MV-4-11 (cell line): ENCODE measurements at places on chromosomes 1 and 21.

DNA sequence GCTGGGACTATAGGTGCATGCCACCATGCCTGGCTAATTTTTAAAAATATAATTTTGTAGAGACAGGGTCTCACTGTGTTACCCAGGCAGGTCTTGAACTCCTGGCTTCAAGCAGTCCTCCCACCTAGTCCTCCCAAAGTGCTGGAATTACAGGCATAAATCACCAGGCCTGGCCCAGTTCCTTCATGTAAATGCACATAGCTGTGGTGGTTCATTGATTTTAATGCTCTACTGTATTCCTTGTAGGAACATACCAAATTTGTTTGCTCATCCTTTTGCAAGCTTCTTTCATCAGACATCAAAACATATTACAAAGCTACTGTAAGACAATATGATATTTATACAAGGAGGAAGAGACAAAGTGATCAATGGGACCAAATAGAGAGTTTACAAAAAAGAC, 237.5 kb upstream of the ESRRG start:
- no peak for DNase-seq

DNA sequence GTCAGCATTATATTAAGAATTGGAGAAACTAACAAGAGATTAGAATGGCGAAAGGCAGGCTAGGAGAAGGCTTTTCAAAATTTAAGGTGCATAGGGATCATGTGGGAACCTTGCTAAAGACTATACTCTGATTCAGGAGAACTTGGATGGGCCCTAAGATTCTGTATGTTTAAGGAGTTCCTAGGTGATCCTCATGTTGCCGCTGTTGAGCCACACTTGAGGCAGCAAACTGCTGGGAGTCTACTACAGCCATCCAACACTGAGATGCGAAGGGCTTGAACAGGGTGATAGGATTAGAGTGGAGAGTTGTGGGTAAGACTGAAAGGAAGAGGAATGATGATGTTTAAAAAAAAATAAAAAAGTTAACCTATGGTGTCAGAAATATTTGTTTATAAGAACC, 1013.2 kb downstream of the MRPL39 start:
- no peak for DNase-seq

DNA sequence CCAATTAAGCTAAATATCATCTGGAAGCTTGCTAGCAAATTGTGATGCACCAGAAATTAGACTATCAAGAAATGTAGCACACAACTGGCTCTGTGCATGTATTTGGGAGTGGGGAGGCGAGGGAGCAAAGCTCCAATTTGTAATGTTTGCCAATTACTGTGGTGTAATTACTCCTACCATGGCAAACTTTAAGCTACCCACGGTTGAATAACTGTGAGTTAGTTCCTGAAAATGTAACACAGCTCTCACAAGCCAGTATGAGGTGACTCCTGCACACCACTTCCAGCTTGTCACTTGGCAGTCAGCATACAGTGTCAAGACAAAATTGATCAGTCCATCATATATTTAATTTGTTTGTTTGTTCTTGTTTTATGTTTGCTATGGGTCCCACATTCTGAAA, 141.2 kb downstream of the TM2D1 start:
- DNase-seq = peak; percentile 31

- peak; percentile 53 for DNase-seq
Observed at GRCh38 chr1:25113086-25113485, 119.2 kb downstream of the SYF2 start.

- DNase-seq = no peak
Observed at GRCh38 chr1:36652011-36652410, 169.3 kb upstream of the CSF3R start.

DNA sequence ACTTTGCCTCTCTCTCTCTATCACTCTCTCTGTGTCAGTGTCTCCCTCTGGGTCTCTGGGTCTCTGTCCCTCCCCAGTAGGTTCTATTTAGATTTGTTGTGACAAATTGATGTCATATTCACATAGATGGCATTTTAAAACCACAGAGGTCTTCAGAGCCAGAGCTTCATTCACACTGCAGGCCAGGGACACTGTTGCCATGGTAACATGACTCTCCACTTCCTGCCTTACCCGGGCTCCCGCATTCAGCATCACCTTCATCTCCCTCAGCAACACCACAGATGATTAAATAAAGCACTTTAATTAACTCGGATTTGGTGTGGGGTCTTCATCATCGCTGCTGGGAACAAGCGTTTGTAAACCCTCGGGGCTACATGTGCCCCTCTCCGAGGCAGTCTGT, 132.6 kb downstream of the ETS2 start:
- peak; percentile 39 for DNase-seq

DNA sequence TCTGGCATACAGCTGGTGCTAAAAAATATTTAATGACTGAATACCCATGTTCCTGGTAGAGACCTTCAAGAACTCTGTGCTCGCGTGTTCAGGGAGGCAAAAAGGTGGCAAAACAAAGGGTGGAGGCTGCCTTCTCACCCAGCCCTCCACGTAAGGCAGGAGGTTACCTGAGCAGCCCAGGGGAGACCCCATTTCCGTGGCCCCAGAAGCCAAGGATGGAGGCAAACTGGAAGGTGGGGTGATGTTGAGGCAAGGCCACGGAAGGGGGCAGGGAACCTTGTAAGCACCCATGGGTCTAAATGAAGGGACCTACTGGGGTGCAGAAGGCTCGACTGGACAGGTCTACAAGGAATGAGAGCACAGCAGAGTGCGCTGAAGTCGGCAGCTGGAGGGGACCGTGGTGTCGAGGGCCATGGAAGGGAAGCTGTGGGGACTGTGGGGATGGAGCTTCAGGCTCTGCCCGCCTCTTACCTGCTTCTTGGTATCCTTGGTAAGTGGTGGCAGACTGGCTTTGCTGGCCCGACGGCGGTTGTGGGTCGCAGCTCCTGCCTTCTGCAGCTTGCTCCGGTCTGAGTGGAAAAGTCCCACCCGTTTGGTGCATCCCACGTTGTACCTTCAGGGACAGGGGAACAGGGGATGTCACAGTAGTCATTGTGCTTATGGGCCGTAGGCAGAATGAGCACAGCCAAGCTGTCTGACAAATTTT, 8.9 kb upstream of the A3GALT2 start:
- no peak for DNase-seq

GRCh38 chr1:152735648-152736047, 22.2 kb upstream of the KPRP start:
- DNase-seq = no peak

GRCh38 chr1:114512595-114513280, 1.7 kb upstream of the TRIM33 start:
- DNase-seq = no peak

- DNase-seq = no peak
Observed at GRCh38 chr1:201324821-201325677, 41.7 kb downstream of the PKP1 start.

DNA sequence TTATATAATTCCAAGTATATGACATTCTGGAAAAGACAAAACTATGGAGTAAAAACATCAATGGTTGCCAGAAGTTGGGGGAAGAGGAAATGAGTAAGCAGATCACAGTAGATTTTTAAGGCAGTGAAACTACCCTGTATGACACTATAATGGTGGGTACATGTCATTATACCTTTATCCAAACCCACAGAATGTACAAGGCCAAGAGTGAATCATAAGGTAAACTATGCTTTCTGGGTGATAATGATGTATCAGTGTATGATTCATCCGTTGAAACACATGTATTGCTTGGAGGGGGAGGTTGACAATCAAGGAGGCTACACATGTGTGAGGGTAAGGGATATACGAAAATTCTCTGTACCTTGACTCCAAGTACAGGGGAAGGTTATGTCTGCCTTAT, 862.7 kb downstream of the PLA2G4A start:
- DNase-seq = peak; percentile 80

GRCh38 chr21:17422931-17423330, 89.9 kb upstream of the CXADR start:
- DNase-seq = no peak

DNA sequence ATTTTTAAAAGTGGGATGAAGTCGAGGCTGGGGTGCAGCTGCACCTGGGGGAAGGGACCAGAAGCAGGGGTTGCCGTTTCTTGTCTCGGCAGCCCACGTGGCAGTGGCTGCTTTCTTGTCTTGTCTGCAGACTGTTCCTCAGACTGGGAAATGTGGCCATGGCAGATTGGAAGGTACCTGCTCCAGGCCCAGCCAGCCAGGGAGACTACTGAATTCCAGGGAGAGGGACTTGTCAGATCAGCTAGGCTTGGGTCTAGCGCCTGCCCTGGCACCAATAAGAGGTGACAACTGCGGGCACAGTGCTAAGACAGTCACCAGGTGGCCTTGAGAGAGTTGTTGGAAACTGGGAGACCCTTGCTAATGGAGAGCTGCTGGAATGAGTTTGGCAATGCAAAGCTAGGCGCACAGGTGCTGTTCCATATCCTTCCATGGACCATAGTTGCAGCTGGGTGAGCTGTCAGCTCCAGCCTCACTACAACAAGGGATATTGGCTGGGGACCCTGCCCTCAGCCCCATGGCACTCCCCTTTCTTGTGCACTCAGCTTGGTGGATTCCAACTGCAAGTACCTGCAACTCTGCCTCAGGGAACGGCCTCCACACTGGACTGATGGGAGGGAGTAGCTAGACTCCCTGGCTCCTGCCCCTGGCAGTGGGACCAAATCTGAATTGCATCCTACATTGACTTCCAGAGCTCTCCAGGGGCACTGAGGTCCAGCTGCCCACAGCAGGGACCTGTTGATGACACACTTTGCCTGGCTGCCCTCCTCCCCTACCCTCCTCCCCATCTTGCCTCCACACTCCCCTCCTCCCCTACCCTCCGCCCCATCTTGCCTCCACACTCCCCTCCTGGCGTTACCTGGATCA, 9.9 kb upstream of the IL22RA1 start:
- DNase-seq = no peak

DNA sequence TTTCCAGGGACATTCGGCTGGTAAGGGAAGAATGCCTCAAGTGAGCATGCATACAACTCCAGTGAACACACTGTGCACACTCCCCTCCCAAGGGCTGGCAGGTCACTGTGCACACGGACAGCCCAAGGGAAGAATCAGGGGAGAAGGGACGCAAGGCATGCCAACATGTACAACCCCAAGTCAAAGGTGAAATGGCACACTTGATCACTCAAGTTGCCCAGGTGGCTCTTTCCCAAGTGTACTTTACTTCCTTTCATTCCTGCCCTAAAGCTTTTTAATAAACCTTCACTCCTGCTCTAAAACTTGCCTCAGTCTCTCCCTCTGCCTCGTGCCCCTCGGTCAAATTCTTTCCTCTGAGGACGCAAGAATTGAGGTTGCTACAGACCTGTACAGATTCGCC, 13.5 kb upstream of the SLC1A7 start:
- DNase-seq = no peak

DNA sequence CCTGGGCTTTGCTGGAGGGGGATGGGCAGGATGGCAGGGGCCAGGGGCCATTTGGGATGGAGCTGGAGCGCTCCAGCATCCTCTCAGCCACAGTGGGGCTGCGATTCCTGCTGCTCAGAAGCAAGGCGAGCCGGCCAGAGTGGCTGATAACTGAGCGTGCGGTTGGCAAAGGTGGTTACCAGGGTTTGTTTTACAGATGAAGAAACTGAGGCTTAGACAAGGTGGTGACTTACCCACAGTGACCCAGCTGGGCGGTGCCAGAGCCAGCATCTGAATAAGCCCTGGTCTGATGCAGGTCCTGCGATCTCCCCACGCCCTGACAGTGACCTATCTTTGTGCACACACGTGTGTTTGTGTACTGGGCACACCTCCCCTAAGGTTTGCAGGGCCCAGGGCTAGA, 5.9 kb upstream of the PRXL2B start:
- DNase-seq = no peak

GRCh38 chr1:24139841-24140425, 3.0 kb downstream of the IL22RA1 start:
- no peak for DNase-seq

GRCh38 chr1:200301152-200301551, 108.7 kb downstream of the ZNF281 start:
- DNase-seq = no peak

DNA sequence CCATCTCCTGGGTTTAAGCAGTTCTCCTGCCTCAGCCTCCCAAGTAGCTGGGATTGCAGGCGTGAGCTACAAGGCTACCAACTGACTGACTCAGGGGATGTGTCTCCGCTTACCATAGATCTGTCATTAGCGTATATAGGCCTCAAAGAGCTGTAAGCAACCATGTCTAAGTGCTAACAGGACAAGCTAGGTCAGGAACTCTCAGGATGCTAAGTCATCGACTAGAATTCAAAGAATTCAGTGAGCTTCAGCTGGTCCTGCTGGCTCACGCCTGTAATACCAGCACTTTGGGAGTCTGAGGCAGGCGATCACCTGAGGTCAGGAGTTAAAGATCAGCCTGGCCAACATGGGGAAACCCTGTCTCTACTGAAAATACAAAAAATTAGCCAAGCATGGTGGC, 29.5 kb downstream of the CAPN2 start:
- DNase-seq = no peak

GRCh38 chr1:11960715-11961114, 19.5 kb upstream of the MFN2 start:
- peak; percentile 84 for DNase-seq

GRCh38 chr1:201949491-201949890, 3.1 kb upstream of the LMOD1 start:
- no peak for DNase-seq

DNA sequence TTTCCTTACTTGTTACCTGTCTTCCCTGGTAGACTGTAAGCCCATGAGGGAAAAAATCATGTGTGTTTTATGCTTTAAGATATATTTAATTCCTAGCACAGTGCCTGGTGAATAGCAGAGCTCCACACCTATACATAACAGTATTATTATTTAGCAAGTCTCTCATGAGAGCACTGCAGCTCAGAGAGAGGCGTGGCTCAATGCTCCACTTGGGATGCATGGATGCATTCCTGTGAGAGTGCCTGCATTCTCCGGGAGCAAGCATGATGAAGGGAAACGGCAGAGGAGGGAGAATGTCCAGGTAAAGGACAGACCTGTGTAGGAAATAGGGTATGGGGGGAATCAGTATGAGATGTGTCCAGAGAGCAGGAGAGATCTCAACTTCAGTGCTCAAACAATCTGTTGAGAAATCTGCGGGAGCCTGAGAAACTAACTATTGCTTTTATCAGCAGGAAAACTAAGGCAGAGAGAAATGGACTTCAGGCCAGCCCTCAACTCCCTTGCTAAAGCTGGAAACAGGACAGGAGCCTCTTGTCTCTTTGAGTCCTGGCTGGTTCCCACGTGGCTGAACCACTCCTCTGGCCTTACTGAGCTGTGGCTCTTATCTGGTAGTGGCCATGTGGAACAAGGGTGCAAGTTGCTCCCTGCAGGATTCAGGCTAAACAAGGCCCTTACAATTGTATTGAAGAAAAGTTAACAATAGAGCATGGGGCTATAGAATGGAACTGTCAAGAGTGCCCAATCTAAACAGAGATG, 113.1 kb downstream of the KCNN3 start:
- no peak for DNase-seq

DNA sequence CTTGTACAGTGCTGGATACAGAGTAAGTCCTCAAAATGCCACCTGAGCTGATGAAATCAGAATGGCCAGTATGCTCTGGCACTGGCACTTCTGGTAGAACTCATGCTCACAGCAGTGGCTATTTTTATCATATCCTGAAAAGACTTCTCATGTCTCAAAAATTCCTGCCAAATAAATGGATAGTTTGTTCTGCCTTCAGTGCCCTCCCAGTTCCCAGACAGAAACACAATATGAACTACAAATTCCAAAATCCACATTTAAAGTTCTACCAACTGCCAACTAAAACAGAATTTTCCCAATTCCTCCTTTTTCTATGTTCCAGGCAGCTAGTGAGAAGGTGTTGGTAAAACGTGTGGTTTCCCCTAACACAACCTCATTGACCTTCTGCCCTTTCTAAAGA, 51.4 kb upstream of the RGS1 start:
- peak; percentile 30 for DNase-seq

GRCh38 chr1:211344152-211344618, 17.6 kb downstream of the TRAF5 start:
- DNase-seq = no peak
